Naive thymus-derived CD4-positive, alpha-beta T cell (primary cell): ENCODE measurements at places on chromosomes 2 and 18.

- no peak for DNase-seq
Observed at GRCh38 chr2:173550143-173550542, 195.5 kb downstream of the CDCA7 start.

- no peak for DNase-seq
Observed at GRCh38 chr2:74856004-74856578, 22.2 kb downstream of the HK2 start.

GRCh38 chr18:6281874-6282273 is 132.8 kb downstream of the L3MBTL4 start:
- DNase-seq = no peak

- DNase-seq = no peak
Observed at GRCh38 chr2:219512524-219513216, 1.6 kb upstream of the ASIC4 start.

- DNase-seq = no peak
Observed at GRCh38 chr2:194765723-194766122, 891.3 kb upstream of the SLC39A10 start.

GRCh38 chr2:144596073-144596871 is 76.4 kb upstream of the ZEB2 start:
- DNase-seq = no peak

DNA sequence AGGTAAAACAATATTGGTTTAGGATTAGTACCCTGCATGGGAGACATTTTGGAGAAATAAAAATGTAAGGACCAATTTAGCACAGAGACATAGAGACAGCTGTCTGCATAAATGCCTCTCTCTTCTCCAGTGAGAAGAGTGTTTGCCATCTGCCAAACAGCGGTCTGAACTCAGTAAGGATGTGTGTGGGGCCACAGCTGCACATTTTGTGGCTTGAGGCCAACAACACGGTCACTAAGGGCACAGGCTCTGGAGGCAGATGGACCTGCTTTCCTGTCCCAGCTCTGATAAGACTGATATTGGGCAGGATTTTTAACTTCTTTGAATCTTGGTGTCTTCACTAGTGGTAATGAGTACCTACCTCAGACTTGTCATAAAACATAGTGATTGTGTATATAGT is 10.2 kb downstream of the ZBTB14 start:
- DNase-seq = no peak

GRCh38 chr2:136482006-136482405 is 283.3 kb upstream of the THSD7B start:
- DNase-seq = no peak

GRCh38 chr2:239222706-239223309 is 178.0 kb downstream of the HDAC4 start:
- DNase-seq = no peak

- DNase-seq = no peak
Observed at GRCh38 chr2:134052173-134052572, 201.7 kb upstream of the MGAT5 start.

DNA sequence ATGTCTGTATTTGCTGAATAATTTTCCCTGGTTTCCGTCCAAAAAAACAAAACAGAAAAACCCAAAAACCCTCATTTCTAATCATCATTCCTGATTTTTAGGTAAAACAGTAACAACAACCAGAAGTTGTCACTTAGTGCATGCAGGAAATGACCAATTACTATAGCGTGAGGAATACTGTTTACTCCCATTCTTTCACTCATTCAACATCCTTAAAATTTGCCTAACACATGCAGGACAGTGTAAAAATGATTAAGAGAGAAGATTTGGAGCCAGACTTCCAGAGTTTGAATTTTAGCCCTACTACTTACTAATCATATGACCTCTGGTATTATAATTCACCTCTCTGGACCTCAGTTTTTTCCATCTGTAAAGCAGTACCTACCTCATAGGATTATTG is 83.1 kb downstream of the FIGN start:
- DNase-seq = no peak

DNA sequence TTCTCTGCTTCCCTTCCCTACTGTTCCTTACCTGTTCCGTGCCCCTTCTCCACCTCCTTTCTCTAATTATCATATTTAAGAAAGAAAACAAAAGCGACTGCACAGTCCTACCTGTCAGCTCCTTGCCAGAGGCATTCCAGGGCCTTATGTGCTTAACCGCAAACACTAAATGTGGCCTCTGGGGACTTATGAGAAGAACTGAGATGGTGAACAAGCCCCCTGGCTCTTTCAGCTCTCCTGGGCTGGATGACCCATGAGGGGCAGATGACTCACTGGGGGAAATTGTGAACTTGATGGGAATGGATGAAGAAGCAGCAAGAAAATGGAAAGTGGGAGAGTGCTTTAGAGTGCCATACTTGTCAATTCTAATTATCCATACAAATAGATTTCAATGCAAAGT is 106.3 kb upstream of the LYPD1 start:
- no peak for DNase-seq

DNA sequence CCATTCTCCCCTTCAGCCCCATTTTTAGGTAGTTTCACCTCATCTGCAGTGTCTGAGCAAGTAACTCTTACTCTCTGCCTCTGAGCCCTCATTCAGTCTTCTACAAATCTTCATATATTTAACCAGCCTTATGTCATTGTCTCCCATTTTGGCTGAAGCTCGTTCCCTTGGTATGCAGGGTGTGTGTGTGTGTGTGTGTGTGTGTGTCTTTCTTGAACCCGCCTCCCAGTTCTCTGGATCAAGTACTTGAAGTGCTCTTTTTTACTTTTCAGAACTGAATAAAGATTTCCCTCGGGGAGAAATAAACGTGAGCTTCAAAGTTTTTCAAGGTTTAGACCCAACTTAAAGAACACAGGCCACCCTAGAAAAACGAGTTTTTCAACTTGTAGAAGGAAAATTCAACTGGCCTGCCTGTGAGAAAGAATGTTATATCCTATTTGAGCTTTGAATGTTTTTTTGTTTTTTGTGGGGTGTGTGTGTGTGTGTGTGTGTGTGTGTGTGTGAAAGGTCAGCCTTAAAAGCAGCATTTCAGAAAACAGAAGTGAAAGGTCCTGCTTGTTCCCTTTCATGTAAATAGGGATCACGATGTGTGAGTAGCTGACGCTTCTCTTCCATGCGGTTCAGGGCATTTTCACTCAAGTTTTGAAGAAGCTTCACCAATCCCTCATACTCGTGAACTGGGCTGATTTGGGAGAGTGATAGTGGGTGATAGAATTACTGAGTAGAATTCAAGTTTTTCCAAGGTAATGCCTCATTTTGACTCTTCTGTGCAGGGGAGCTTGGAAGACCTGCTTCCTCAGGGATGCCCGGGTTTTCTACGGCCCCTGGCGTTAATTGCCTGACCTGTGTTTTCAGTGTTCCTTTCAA is 50.6 kb upstream of the EML6 start:
- DNase-seq = no peak

DNA sequence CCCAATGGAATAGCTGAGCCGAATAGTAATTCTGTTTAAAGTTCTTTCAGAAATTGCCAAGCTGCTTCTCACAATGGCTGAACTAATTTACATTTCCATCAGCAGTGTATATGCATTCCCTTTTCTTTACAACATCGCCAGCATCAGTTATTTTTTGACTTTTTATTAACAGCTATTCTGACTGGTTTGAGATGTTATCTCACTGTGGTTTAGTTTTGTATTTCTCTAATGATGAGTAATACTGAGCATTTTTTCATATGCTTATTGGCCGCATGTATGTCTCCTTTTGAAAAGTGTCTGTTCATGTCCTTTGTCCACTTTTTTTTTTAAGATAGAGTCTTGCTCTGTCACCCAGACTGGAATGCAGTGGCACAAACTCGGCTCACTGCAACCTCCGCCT is 100.7 kb downstream of the C2orf74 start:
- no peak for DNase-seq
